CD4-positive, alpha-beta T cell treated with Interleukin-6 for 4 hours (primary cell): ENCODE measurements at places on chromosomes 11 and 22.

- no peak for DNase-seq
Measured at GRCh38 chr11:117160826-117161225, 16.7 kb downstream of the PAFAH1B2 start.

DNA sequence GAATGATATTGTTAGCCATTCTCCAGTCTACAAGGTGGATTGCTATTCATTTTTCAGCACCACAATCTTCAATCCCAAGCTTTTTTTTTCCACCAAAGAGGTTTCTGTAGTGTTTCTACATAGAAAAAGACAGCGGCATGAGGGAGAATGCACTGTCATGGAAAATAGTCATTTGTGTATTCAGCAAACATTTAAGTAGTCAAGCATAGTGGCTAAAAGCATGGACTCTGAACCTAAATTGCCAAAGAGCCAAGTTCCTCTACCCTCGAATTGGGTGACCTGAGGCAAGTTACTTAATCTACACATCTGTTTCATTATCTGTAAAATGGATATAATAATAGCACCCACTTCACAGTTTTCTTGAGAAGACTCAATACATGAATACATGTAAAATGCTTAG, 14.2 kb downstream of the GAS2 start:
- DNase-seq, result no peak

DNA sequence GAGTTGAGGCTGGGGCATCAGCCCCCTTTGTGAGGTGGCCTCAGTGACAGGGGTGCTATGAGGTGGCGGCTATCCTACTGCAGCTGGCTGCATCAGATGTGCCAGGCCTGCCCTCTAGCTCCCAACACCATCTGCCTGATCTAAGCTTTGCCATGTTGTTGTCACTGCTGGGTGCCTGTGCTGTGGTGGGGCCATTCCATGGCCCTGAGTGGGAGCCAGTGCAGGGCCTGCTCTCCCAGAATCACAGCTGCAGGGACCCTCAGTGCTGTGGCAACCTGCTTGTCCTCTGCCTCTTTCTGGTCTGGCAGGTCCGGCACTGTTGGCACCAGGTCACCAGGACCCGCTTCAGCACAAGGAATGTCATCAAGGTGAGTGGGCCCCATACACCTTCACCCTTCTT, 1.8 kb upstream of the SNU13 start:
- no peak for DNase-seq

DNA sequence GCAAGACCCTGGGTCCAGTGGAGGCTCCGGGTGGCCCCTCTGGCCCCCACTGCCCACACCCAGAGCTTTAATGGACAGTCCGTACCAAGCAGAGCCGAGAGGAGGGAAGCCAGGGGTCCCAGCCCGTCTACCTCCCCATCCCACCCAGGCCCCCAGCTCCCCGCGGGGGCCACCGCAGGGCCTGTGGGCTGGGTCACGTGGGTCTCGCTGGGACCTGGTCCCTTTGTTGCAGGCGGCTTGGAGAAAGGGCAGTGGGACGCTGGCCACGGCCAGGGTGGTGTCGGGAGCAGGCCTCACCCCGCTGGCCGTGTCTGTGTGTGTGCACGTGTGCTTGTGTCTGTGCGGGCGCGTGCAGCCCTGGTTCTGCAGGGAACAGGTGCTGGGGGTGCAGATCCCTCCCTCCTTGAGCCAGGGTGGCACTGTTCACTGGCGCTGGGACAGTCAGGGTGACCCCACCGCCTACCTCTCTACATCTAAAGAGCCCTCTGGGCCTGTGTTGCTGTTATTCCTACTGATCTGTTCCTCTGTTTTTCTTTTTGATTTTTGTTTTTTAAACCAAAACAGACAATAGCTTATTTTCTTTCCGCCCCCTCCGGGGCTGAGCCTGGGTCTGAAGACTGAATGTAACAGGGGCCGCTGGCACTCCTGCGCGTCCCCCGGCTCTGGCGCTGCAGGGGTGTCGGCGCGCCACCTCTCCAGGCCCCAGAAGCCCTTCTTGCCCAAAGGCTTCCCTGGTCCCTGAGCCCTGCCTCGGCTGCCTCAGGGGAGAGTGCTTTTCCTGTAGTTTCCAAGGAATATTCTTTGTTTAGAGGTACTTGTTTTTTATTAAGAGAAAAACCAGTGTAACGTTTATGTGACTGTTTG, 20.1 kb upstream of the TMEM191C start:
- no peak for DNase-seq

DNA sequence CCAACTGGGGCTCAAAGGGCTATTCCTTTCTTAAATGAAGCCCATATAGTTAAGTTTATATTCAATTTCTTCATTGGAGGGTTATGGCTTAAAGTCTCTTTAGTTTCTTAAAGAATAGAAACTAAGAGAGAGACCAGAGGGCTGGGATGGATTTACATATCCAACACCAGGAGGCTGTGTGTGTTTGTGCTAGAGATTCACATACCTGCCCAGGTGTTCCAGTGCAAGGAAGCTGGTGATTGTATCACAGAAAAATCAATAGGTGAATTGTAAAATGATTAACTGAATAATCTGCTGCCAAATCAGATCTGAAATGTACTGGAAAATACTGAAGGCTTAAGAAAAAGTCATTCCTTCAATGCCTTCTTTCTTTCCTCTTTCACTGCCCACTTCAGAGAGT, 148.2 kb upstream of the BDNF start:
- no peak for DNase-seq

GRCh38 chr11:40118780-40119179, 1340.7 kb downstream of the LRRC4C start:
- no peak for DNase-seq

- no peak for DNase-seq
Measured at GRCh38 chr22:21917181-21917958, 35.3 kb downstream of the PPM1F start.

DNA sequence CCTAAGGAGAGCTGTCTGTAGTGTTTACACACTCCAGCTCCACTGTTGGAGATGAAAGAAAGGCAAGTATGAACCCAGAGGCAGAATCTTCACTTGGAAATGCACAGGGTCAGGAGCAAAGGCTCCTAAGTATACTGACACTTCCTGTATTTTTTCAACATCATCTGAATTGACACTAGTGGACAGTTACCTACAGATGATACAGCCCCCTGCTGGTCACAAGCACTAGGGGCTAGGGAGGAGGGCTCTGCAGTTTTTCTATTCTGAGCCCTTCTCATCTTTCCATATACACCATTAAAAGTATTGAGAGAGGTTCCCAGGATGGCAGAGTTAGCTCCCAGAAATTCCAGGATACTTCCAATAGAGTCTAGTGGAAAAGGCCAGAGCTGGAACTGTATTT, 290.3 kb upstream of the API5 start:
- no peak for DNase-seq

DNA sequence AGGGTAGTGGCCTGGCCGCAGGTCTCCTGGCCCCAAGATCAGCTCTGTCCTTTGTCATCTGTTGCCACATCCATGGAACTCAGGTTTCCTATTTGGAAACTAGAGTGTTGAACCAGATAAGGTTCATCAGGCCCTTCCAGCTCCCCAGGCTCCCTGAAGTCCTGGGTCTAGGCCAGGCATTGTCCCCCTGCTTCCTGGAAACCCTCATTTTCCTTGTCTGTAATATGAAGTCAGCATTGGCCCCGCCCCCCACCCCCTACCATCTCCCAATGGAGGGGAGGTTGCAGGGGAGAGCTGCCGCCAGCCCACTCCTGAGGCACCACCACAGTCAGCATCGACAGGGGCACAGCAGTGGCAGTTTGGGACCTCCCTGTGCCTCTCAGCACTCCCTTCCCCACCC, 9.0 kb upstream of the MS4A10 start:
- no peak for DNase-seq

GRCh38 chr22:50486561-50487289, at the start of gene MIOX:
Gene MIOX (plus strand): TSS chr22:50486859. CDS start chr22:50486898, 39 bp downstream.
- no peak for DNase-seq

DNA sequence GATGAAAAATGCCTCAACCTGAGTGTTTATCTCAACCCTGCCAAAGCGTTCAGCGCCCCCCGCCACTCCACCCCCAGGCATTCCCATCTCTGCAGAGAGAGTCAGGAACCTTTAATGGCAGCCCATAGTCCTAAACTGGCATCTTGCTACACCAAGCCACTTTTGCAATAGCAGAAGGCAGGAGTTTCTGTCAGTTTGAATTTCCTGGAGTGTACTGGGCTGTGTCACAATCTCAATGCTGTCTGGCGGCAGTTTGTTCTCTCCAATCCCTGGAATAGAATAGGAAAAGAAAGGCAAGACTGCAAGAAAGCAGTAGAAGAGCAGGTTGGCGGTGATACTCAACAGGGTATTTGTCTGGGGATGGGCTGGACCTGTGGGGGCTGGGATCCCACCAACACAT, 32.9 kb upstream of the FLI1 start:
- no peak for DNase-seq

DNA sequence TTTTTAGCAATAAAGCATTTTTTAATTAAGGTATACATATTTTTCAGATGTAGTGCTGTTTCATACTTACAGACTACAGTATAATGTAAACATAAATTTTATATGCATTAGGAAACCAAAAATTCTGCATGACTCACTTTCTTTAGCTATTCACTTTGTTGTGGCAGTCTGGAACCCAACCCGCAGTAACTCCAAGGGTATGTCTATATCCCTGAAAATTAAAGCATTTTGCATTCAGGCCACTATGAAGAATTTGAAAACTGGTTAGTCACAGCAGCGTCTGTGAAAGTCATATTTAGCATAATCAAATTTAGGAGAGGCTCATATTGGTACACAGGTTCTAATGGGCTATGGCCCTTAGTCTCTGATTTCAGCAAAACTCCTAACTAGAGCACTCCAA, 46.8 kb downstream of the BBOX1 start:
- DNase-seq, result no peak

DNA sequence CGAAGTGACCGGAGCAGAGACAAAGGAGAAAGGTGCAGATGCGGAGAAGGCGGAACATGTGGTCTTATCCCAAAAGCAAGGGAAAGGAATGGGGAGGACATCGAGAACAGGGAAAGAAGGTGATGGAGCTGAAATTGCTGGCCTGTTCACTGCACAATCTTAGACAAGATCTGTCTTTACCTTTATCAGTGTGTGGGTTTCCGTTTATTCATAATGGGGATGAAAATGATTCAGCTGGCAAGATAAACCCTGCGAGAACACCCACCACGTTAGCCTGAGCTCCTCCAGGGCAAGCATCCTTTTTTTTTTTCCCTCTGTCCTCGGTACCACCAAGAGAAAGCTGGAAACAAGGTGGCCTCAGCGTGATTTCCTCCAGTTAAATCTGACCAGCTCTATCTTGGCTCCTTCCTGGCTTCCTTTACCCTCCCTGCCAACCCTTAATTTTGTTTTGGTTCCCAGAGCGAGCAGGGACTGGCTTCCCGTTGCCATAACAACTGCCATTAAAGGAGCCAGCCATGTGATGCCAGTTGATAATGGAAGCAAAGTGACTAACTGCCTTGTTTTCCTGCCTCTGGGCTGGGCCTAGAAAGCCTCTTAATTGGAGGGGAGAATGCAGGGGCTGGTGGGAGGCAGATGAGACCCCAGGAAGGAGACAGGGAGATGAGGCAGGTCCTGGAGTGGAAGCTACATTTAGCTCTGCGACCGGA, 4.2 kb downstream of the SGSM1 start:
- no peak for DNase-seq

DNA sequence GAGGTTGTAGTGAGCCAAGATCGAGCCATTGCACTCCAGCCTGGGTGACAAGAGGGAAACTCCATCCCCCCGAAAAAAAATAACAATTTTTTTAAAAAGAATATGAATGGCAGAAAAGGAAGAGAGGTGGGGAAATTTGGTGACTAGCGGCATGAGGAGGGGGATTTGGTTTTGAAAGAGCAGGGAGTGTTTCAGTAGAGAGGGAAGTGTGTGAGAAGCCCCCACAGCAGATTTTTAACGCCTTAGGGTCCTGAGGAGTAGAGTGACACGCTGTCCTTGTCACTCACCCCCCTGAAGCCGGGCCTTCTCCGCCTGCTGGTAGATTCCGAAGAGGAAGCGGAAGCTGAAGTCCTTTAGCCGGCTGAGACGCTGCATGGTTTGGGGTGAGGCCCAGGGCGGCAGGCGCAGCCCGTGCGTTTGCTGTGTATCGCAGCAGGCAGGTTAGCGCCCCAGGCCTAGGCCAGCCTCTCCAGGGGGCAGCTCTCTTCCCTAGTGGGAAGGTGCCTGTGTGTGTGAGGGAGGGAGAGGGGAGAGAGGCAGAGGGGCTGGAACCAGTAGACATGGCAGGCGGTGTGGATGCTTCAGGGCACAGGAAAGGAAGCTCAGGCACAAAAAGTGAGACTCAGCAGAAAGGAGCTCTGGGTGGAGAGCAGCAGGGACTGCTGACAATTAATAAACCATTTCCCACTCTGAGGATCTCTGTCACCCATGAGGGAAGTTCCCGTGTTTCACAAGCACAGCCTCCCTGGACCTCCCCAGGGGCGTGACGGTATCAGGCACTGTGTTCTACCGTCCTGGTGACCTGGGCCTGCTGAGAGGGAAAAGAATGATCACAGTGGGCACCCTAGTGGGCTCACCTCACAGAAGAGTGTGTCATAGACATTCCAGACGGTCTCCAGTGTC, 3.9 kb downstream of the ACP2 start:
- no peak for DNase-seq

GRCh38 chr11:79201677-79202347, 239.0 kb downstream of the TENM4 start:
- no peak for DNase-seq

DNA sequence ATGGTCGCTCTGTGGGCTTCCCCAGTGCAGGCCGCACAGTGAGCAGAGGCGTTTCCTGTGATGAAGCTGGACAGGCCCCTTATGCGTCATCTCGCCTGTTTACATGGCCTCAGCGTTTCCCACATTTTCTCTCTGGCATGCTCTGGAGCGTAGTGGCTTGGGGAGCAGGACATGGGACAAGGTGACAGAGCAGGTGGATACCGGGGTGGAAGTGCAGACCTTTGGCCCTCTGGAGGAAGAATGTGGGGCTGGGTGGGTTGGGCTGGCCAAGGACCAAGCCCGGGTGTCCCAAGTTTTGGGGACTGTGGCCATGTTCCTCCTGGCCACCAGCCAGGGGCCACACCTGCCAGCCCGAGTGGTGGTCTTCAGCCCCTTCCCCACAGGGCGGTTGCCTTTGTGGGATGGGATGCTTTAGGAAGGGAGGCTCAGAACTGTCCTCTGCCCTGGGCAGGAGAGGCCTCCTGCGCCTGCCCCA, 446.6 kb downstream of the TBC1D22A start:
- DNase-seq, result no peak

GRCh38 chr11:46896719-46897406, 21.5 kb downstream of the LRP4 start:
- DNase-seq, result no peak

DNA sequence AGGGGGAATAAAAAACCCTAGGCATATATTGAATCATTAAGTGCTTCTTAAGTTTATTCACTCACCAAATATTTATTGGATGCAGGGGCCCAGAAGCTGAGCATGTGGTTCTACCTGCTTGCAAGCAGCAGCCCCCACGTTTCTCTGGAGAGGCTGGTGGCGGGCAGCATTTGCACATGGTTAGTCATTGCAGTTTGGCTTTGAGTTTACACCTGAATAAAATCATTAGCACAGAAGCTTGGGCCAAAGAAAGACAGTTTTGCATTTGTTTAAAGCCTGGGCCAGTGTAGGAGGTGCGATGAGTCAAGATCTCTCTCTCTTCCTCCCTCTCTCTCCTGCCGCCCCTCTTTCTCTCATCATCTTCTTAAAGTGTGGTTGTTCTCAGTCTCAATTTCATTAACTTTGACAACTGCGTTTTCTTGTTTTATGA, 72.6 kb downstream of the C22orf31 start:
- DNase-seq, result no peak

- no peak for DNase-seq
Measured at GRCh38 chr11:70423523-70424505, 25.5 kb downstream of the CTTN start.

GRCh38 chr11:114058871-114059277, 637 bp upstream of the ZBTB16 start:
- DNase-seq, result no peak

GRCh38 chr11:9529334-9529650, 44.2 kb upstream of the WEE1 start:
- no peak for DNase-seq
